ENCODE measurements at places on chromosomes 5 and 9.

DNA sequence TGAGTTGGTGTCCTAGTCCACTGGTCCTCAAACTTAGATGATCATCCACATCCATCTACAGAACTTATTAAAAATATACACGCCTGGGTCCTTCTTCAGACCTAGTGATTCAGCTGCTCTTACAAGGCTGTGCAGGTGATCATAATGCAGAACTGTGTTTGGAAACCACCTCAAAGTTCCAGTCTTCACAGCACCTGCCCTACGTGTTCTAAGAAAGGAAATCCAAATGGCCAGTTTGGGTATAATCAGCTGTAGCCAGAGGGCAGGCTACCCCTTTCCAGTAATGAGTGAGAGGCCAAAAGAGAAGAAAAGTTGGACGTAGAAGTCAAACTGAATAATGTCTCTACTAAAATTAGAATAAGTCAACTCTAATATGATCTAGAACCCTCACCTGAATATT, 15.4 kb downstream of the REEP5 start:
- no peak for DNase-seq

- no peak for DNase-seq
Measured at GRCh38 chr5:126605525-126605924, 4.8 kb downstream of the PHAX start.

DNA sequence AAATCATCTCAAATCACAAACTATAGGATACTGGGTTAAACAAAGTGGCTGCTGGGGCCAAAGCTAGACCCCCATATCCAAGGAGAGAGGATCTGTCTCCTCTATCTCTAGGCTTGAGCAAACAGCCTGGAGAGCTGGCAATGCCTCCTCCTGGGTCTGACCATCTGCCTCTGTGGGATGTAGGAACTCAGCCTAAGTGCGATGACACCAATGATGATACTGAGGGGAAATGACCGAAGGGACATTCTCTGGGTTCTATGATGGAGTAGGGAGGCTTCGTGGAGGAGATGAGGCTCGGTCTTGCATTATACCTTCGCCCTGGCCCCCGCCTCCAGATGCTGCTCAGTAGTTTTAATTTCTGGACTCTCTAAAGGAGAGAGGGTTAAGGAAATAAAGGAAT, 9.3 kb upstream of the SPATA24 start:
- no peak for DNase-seq

GRCh38 chr5:4313138-4313537, 717.5 kb downstream of the IRX1 start:
- no peak for DNase-seq

GRCh38 chr5:72596956-72597355, 89.7 kb upstream of the ZNF366 start:
- no peak for DNase-seq

GRCh38 chr5:174612686-174613085, 111.7 kb upstream of the MSX2 start:
- no peak for DNase-seq

GRCh38 chr9:110763568-110763967, 95.0 kb downstream of the MUSK start:
- DNase-seq, result no peak

GRCh38 chr5:126674145-126674544, 73.4 kb downstream of the PHAX start:
- DNase-seq, result no peak

- no peak for DNase-seq
Measured at GRCh38 chr9:132797861-132798659, 80.0 kb downstream of the AK8 start.

- no peak for DNase-seq
Measured at GRCh38 chr5:59322058-59322457, 571.5 kb downstream of the PDE4D start.

- DNase-seq, result no peak
Measured at GRCh38 chr9:38482918-38483592, 58.8 kb upstream of the IGFBPL1 start.

DNA sequence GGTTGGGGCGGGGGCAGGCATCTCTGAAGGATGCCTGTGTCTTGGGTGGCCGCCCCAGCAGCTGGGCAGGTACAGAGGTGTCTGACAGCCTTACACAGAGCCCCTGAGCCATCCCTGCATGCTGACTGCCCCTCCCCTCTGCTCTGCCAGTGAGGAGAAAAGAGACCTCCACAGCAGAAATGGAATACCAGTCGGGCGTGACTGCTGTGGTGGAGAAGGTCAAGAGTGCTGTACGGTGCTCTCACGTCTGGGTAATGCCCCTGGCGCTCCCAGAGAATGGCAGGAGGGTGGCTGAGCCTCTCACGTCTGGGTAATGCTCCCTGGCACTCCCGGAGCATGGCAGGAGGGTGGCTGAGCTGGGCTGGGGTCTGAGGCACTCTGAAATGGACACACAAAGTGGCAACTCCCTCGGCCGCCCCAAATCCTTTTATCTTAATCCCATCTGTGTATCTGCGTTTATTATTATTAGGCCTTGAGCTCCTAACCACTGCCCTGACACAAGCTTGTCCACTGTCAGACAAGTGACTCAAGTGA, 2.5 kb upstream of the RABL6 start:
- no peak for DNase-seq

- no peak for DNase-seq
Measured at GRCh38 chr5:15442193-15442570, 57.8 kb upstream of the FBXL7 start.

DNA sequence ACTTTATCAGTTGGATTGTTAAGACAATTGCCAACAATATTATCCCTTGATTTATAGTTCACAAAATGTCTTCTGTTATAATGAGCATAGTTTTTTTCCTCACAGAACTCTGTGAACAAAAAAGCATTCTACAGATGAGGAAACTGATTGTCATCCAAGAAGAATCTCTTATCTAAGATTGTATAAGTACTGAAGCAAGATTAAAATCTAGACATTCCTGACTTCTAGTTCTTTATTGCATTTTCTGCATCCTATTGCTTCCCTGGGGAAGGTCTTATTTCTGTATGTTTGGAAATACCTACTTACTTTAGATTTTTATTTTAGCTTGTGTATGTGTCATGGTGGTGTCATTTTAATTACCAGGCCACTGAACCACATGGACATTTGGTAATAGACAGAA, 884.9 kb upstream of the WWC1 start:
- DNase-seq, result no peak

DNA sequence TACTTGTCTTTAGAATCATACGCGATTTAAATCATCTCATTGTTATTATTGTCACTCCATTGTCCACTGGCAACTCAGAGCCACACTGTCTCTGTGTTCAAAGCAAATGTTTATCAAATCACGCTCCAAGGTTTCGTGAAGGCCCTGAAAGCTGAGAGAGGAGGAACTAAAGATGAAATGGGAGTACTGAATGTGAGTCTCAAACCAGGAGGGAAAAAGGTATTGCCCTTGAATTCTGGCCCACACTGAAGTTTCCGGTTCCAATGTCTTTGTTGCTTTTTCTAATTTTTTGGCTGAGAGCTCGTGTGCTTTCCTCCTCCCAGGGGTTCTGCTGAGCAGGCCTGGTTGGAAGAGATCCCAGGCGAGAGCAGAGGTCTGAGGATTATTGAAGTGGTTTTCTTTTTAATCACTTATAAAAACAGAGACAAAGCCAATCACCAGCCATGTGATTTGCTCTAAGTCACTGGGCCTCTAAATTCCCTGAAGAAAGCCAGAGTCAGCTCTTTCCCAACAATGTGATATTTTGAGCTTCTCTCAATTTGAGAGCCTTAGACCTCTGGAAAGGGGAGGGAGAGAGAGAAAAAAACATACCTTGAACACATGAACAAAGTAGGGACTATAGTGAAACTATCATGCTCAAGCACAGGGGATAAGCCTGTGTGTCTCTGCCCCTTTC, 420.8 kb upstream of the GRAMD2B start:
- DNase-seq, result peak; percentile 50

DNA sequence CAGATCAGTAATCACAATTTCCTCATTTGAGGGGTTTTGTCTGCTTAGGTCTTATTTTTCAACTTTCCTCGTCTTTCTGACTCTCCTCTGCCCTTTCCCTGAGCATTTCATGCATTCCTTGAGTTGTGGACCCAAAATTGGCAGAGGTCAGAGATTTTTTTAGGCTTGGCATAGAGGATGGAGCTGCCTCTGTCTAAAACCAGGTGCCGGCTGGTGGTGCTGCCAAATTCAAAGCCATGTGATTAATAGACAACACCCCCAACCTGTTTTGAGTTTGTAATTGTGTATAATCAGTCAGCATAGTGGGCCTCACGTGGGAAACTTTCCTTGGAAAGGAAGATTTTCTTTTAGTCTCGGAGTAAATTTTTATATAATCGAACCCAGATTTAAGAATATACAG, 39.6 kb downstream of the TJP2 start:
- DNase-seq, result no peak

GRCh38 chr9:135657416-135657815, 5.7 kb upstream of the LCN9 start:
- no peak for DNase-seq

DNA sequence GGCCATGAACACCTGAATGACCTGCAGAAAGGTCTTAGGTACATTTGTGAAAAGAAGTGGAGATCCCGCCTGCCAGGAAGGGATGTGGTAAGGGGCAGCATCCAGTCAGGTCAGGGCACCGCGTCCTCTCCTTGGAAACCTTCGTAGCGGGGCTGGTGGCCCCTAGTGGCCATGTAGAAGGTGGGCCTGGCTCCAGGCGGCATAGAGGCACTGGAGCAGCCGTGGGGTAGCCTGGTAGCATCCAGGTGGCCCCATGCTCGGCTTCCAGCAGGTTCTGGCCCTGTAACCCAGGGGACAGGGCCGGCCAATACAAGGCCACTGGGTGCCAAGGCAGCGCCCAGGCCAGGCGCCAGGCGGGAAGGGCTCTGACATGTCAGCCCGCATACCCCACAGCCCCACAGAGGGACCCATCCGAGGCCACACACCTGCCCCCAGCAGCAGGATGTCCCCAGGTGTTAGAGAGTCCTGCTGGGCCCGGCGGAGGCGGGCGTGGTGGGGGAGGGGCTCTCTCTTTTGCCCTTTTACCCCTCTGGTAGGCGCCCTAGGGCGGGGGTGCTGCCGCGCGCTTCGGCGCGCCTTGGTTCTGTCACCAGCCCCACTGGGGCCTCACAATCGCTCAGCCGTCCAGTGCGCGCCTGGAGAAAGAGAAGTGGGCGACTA, 58.3 kb upstream of the SPATA31E1 start:
- no peak for DNase-seq

DNA sequence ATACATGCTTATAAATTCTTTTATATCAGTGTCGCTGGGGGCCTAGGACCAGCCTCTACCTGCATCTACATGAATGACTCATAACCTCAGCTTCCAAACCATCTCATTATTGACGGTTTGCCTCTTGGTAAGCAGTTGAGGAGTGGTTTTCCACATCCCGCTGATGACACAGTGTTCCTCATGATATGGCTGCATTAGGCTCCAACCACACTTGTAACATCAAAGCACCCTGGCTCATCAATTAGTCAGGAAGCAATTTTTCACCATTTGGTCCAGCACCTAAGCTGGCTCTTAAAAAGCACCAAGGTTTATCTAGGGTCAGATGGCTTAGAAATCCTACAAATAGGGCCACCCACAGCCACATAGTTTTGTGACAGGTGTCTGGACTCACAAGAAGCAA, 402.4 kb downstream of the ARHGEF28 start:
- DNase-seq, result no peak

DNA sequence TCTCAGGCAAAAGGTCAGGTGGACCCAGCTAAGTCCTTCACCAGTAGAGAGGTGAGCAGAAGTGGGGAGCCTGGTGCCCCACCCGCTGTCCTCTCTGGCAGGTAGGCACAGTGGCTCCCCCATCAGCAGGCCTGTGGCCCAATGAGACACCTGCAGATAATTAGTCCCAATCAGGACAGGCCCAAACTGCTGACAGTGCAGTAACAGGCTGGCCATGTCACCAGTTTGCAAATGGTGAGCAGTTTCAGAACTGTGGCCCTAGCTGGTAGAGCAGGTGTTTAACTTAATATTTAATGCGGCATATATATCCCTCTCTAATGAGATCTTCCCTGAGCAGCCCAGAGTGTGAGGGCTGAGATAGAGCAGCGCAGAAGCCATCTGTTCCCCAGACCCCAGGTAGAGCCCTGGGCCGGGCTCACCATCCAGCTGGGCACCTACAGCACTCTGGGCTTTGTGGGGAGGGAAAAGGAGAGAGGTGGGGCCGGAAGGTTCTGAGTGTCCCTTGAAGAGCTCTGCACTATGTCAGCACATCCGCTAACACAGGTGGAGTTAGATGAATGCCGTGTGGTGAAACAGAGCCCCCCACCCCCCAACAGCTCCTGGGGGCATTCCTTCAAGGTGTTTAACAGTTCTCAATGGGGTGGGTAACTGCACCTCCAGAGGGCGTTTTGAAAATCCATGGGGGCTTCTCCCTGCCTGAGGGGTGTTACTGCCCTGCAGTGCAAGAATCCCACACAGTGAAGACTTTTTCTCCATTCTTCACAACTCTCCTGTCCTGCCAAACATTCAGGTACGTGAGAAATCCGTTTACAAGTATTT, 120.5 kb downstream of the PAX5 start:
- no peak for DNase-seq
